ENCODE measurements at places on chromosomes 5 and 9.

GRCh38 chr5:173659423-173659822 is 43.0 kb upstream of the BOD1 start:
- DNase-seq = no peak

- no peak for DNase-seq
Observed at GRCh38 chr9:23702311-23702922, 123.6 kb downstream of the ELAVL2 start.

- DNase-seq = no peak
Observed at GRCh38 chr5:152259702-152260101, 145.4 kb downstream of the NMUR2 start.

DNA sequence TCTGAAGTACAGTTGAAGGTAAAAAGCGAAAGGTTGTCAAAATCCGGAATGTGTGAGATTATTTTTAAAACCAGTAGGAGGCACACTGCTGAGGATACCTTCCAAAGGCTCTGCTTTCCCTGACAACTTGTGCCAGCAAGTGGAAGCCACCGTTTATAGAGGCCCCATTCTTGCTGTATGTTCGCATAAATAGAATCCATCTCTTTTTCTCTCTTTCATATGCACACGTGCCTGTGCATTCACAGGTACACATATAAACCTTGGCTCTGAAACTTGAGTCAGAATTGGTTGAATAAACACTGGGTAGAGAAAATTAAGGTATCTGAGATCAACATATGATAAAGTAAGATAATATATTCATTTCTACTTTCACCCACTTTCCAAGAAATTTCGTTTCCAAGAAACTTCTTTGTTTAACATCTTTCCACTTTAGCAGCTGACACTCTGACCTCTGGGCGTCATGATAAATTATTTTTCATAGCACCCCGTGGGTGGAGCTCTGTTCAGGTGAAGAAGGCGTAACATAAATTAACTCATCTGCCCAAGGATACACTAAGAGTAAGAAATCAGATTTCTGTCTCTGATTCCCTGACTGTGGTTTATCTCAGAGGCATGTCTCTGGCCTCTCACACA is 63.7 kb upstream of the RICTOR start:
- DNase-seq = no peak

DNA sequence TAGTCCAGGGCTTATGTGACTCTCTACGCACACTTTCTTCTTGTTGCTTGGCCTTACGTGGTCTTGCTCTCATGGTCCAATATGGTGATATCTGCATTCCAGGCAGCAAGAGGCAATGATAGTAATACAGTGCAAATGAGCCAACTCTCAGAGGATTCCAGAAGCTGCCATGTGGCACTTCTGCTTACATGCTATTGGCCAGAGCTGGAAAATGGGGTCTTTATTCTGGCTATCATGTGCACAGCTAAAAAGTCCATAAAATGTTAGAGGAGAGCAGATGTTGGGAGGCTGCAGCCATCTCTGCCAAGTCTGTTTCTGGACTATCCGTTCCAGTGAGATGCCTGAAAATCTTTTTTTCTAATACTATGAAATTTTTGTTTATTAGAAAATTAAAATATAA is 2.9 kb upstream of the SEPTIN8 start:
- DNase-seq = no peak

GRCh38 chr5:180271221-180271620 is 20.7 kb downstream of the MAPK9 start:
- DNase-seq = no peak

GRCh38 chr5:7396713-7397454 is 946 bp downstream of the ADCY2 start:
- DNase-seq = peak; percentile 81

DNA sequence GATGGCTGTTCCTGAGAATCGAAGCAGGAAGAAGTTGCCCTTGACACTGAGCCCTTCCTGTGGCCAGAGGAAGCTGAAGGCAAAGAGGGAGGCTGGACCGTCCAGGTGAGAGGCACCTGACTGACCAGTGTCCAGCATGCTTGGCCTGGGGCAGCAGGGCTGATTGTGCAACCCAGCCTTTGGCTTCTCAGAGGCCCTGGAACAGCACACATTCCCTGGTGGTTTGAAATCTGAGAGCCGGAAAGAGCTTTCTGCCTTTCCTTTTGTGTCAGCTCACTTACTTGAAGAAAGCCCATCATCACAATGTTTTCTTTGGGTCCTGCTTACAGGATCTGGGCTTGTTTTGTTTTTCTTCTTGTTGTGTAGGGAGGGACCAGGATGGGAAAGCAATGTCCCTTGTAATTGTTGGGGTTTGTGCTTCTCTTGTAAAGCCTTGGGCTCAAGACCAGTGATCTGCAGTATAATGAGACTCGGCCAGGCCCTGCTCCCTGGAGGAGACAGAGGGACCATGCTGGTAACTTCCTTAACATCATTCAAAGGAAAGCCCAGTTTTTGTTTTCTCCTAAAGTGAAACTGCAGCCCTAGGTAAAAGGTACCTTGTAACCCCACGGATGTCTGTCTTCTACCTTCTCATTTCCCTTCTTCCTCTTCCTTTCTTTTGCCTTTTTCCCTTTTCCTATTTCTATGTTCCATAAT is 213.7 kb downstream of the NXNL2 start:
- no peak for DNase-seq

- DNase-seq = no peak
Observed at GRCh38 chr5:138705567-138705966, 47.7 kb upstream of the CTNNA1 start.

GRCh38 chr5:179131886-179132585 is 71.9 kb downstream of the ZNF354C start:
- no peak for DNase-seq

DNA sequence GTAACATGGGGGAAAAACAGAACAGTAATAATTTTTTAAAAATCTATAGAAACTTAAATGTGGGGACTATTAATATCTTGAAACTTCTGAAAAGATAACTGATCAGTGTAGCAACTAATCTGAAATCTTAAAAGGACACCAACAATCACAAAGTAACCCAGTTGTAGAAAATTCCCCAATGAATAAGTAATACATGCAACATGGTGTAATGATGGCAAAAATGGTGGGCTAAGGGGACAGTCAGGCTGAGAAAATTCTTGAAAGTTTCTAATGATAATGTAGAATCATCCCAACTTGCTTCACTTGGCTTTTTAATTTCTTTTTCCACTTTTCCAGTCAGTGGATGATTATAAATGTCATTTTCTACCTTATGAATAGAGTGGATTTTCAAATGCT is 5.4 kb downstream of the NFIL3 start:
- DNase-seq = no peak

DNA sequence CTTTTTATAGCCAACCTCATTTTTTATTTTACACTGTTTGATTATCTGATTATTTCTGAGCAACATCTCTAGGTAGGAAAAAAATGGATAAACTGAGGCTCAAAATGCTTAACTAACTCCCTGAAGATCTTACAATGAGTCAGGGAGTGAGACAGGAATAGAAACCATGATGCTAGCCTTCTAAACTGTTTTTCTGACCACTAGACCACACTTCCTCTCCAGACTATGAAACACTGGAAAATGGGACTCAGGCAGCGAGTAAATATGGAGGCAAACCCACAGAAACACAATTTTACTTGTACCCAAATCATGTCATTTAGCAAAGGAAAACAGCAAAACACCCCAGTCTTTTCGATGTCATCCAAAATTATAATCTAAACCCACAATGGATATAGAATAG is 129.9 kb upstream of the ANKH start:
- DNase-seq = no peak

DNA sequence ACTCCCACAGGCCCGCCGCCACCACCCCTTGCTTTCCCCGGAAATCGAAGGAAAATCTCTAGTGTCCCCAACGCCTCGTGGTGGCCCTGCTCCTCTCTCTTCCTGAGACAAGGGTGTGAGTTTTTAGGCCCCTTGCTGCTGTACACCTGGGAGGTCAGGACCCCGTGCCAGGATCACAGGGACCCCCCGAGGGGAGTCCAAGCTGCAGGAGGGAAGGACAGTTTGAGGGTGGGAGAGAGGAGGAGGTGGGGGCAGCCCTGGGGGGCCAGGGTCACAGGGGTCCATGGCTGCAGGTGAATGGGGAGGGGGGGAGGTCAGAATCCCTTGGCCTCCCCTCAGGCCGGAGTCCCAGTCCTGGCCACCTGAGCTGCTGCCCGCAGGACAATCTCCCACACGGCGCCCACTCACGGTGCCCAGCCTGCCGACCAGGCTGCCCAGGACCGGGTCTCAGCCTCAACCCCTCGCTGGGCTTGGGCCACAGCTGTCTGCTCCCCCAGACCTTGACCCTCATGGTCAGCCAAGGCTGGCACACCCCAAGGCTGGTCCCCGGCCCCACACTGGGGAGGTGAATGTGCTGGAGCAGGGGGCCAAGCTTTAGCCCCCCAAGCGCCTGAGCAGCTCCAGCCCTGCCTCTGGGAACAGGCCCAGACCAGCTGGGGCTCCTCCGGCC is 19.9 kb downstream of the TPPP start:
- DNase-seq = no peak

DNA sequence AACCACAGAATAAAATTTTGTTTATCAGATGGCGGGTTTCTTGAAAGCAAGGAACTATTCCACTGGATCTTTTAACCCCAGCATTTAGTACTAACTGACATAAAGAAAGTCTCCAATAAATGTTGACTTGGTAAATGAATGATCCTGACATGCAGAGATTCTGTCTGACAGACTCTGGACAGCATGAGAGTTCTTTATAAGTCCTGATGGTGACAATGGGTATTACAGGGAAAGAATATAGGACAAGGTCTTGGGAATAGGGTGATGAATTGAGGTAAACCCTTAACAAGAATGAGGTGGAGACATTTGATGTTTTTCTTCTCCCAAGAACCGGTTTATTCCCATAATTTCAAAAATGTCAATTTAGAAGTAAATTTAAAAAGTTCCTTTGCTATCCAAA is 453.9 kb downstream of the TUSC1 start:
- DNase-seq = no peak

DNA sequence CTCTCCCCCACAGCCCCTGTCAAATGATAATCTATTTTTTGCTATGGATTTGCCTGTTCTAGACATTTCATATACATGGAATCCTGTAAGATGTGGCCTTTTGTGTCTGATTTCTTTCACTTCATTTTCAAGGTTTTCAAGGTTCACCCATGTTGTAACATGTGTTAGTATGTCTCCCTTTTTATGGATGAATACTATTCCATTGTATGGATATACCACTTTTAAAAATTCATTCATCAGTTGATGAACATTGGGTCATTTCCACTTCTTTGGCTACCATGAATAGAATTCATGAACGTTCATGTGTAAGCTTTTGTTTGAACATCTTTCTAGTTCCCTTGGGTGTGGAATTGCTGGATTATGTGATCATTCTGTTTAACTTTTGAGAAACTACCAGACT is 94.7 kb upstream of the ZNF366 start:
- DNase-seq = no peak

DNA sequence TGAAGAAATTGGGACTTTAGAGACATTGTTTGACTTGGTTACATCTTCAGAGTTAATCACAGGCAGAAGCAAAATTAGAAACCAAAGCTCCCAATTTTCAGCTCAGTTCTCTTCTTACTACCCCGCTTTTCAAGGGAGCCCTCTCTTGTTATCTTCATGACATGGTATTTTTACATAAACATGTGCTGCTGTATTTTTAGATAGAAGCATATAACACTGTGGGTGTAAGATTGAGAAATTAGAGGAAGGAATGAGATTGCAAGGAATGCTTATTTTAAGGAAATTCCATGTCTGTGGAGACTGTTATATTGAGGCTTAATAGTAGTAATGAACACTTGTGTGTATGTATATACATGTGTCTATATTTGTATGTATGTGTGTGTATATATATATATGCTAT is 401.6 kb downstream of the TMEM232 start:
- DNase-seq = no peak
